Activated CD8-positive, alpha-beta memory T cell treated with anti-CD3 and anti-CD28 coated beads, Interleukin-2, amount 50 U/mL, for 4 hours (primary cell): ENCODE measurements at places on chromosomes 3 and 15.

DNA sequence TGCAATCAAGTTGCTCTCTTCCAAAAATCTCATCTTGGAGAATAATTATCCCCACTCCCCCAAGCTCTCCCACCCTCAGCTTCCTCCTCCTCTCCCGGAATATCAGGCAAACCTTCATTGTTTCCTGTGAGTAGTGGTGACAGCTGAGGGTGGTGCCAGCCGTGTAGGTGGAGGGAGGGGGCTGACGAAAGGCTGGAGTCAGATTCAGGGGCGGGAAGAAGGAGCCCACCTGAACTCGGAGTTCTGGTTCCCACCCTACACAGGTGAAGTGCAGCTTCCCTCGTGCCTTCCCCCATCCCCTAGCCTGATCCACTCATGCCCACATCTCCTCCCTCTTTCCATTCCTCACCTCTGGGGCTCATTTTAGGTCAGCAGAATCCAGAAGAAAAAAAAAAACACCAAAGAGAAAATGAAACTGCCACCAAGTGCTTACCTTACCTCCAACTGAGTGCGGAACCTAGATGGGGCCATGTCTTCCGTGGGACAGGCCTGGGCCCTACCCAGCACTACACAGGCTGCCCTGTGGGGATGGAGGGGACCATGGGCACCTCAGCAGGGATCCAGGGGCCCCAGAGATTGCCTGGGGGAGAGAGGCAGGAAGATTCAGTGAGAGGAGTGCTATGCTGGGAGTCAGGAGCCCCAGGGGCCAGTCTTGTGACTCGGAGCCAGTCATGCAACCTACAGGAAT, 81.3 kb downstream of the ADCY5 start:
- DNase-seq = no peak

GRCh38 chr3:66490984-66491383, 9.8 kb downstream of the LRIG1 start:
- DNase-seq = no peak

DNA sequence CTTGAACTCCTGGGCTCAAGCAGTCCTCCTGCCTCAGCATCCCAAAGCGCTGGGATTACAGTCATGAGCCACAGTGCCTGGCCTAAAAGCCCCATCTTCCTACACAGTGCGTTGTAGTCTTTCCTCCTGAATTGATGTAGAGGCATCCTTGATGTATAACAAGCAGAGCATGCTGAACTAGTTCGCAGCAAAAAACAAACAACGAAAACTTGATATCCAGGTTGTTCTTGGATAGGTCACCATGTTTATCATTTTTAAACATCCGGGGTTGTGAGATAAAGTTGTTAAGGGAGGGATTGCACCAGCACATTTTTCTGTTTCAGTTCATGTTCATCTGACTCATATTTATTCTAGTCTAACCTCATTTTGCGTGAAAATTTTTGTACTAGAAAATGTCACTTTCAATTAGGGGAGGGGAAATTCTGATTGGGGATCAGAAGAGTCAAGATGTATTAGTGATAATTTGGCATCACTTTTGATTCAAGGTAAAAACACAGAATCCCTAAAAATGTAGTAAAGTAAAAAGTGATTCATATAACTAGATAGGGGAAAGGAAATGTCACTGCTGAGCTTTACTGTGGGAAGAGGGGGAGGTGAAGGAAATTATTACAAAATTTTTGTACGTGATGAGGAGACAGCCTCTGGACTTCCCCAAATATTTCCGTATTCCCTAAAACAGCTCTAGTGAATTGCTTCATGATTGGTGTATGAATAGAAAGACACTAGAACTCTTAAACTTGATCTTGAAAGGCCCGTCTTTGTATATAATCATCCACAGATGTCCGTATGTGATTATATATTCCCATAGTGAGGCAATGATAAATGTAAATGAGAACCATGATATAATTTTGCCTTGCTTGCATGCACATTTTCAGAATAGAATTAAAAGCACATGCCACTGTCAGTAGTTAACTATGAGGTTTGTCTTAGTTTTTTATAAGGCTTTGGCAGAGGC, 22.9 kb downstream of the RAB8B start:
- no peak for DNase-seq

DNA sequence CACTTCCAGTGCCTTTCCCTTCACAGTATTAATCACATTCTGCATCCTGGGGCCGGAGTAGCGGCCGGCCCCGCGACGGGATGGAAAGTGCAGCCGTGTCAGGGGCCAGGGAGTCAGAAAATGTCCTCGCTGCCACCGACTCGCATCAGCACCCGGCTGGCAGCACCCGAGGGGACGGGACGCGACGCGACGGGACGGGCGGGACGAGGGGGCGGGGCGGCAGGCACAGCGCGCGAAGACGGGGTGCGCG, 353 bp downstream of the ATG3 start:
- peak; percentile 79 for DNase-seq

GRCh38 chr3:39170461-39170860, 17.1 kb upstream of the CSRNP1 start:
- no peak for DNase-seq

GRCh38 chr3:106797461-106797860, 579.8 kb upstream of the CCDC54 start:
- no peak for DNase-seq

- DNase-seq = no peak
Observed at GRCh38 chr3:42853056-42853455, 22.6 kb downstream of the CYP8B1 start.

DNA sequence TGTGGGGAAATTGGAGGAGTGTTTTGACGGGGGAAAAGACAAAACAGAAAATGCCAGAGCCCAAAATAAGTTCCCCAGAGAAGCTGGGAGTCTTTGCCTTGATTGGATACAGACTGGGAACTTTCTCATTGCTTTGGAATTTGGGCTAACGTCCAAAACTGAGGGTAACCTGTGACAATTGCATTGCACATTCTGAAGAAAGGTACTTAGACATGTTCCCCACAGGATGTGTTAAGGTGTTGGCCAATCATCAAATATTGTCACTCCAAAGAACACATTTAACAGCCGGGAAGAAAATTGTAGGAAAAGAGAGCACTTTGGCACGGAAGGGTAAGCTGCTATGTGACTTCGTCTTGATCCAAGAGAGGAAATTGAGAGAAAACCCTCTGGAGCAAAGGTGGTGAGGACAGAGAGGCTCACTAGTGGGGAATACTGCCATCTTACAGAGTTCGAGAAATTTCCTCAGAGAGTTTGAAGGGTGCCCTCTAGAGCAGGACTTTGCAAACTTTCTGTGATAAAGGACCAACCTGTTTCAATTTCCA, 619.5 kb upstream of the TBL1XR1 start:
- no peak for DNase-seq

DNA sequence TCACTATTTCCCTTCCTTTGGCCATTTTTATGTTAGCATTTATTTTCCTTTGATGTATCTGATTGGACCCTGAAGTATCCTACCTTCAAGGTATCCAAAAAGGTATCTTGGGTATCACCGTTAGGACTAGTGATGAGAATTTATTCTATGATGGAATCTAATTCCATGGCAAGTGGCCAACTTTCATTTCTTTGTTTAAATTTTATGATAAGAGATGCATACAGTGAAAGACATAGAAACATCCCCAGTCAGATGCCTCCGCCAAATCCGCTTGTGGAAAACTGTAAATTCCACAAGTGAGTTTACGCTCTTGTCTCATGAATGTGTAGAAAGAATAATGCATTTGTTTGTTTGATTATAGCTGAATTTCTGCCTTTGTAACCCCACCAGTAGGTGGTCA, 153.7 kb upstream of the NR2F2 start:
- DNase-seq = no peak

- DNase-seq = no peak
Observed at GRCh38 chr3:134916276-134916961, 121.4 kb downstream of the EPHB1 start.

GRCh38 chr15:60476713-60477112, 2.2 kb downstream of the ICE2 start:
- DNase-seq = no peak

GRCh38 chr15:100276506-100276905, 65.3 kb downstream of the ADAMTS17 start:
- no peak for DNase-seq

DNA sequence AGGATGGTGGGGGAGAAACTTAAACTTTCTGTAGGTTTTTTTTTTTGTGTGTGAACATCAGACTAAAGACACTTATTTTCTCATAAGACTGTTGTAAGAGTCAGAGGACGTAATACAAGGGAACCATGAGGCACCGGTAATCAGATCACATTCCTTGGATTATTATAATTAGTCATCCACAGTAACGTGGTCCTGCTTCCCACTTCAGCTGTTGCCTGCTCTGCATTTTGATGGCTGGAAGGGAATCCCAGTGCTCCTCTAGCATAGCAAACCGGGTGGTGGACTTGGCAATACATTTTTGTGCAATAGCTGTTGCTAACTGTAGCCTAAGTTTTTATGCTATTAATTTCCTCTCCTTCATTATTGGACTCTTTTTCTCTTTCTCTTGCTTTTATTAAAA, 294.8 kb downstream of the NR2F2 start:
- no peak for DNase-seq

DNA sequence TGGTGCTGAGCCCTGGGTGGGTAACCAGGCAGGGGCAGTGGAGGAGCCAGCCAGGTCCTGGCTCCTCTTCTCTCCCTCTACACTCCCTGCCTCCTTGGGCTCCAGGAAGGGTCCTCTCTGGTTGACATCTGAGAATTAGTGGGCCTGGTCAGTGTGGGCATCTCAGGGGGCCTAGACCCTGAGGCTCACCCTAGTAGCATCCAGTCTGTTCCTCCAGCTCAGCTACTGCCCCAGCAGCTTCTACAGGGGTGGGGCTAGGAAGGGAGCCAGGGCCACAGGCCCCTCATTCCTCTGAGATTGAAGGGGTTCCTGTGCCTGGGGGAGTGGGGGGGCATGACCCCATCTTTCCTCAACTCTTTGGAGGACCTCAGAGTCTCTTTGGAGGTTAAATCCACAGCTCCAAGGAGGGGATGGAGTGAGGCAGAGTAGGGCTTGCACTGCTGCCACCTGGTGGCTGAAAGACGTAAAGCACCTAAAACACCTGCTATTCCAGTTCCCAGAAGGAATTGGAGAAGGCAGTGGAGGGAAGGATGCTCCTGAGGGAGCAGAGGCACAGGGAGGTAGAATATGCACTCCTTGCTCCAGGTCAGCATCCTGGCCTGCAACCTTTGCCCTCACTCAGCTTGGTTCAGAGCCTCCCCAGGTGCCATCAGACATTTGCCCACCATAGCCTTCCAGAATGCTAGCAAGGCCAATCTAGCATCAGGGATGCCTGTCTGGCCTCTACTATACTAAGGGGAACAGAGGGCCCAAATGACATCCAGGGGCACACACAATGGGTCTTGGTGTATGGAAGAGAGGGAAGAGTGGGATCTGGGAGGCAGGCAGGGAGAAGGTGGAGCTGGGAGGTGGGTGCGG, 25.1 kb downstream of the C3orf18 start:
- peak; percentile 67 for DNase-seq

GRCh38 chr15:81752974-81753373, 292.8 kb downstream of the MEX3B start:
- no peak for DNase-seq

DNA sequence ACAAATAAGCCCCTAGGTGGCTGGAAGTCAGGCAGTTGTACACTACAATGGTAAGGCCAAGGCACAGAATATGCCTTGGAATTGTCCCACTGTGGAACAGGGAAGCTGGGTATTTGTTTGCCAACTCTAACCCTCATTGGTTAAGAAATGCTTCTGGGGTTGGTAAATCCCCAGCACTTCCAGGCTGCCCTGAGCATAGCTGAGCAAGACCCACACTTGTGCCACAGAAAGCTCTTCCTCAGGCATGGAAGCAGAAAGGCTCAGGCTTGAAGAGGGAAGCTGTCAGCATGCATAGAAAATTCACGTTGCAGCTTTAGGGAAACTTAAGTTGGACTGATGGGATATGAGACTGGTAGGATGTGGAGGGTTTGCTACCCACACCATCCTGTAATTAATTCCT, 86.9 kb upstream of the PLCL2 start:
- no peak for DNase-seq

- peak; percentile 58 for DNase-seq
Observed at GRCh38 chr15:94164202-94164807, 67.1 kb upstream of the MCTP2 start.

DNA sequence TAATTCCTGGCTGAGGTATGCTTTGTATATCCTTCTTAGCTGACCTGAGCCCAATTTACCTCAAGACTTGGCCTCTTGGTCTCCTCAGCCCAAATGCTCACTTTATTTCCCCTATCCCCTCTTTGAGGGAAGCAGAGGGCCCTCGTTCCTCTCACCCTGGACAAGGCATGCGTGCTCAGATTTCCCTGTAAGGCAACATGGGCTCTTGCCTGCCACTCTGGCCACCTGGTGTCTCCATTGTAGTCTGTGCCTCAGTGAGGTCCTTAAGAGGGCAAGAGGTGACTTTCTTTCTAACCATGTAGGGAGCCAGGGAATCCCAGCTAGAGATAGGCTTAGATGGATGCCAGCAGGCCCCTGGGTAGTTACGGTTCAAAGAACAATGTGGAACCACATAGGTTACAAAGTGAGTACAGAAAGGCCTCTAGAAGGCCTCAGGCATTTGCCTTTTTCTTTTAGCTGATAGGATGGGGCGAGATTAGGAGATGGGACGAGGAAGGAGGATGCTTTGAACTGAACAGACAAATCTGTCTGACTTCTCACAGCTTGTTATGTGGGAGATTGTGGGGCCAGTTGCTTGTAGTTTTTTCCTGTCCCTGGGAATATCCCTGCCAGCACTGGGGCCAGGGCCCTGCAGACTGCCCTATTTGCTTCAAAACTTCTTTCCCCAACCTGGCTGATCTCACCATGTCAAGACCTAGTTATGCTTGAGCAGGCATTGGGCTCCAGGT, 1.1 kb upstream of the INTS14 start:
- DNase-seq = no peak

- no peak for DNase-seq
Observed at GRCh38 chr3:52022323-52023100, 26.8 kb upstream of the RPL29 start.

- no peak for DNase-seq
Observed at GRCh38 chr3:77871436-77871835, 831.5 kb downstream of the ROBO2 start.

DNA sequence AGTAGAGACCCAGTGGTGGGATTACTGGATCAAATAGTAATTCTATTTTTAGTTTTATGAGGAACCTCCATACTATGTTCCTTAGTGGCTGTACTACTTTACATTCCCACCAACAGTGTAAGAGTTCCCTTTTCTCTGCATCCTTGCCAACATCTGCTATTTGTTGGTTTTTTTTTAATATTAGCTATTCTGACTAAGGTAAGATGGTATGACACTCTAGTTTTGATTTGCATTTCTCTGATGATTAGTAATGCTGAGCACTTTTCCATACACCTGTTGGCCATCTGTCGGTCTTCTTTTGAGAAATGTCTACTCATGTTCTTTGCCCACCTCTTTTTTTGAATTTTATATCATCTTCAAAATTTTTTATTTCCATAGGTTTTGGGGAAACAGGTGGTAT, 34.2 kb upstream of the RAP2B start:
- DNase-seq = no peak
